Ovary (tissue), 10 donors: ENCODE measurements at places on chromosomes 6 and 20. TPM values are rescaled to one million over a fixed set of nuclear protein-coding genes. Genes with fewer than 3 reads are reported as not detected.

The SRMS gene
- polyA plus RNA-seq = not detected

The PI16 gene
- polyA plus RNA-seq = 43.1 TPM

The BHLHE23 gene
- polyA plus RNA-seq = not detected

The CDSN gene
- not detected for polyA plus RNA-seq

The OR2B6 gene
- polyA plus RNA-seq = not detected

The UBE2V1 gene
- 189 TPM for polyA plus RNA-seq
